Activated CD4-positive, alpha-beta T cell treated with anti-CD3 and anti-CD28 coated beads for 24 hours (primary cell): ENCODE measurements at places on chromosomes 5 and 9.

DNA sequence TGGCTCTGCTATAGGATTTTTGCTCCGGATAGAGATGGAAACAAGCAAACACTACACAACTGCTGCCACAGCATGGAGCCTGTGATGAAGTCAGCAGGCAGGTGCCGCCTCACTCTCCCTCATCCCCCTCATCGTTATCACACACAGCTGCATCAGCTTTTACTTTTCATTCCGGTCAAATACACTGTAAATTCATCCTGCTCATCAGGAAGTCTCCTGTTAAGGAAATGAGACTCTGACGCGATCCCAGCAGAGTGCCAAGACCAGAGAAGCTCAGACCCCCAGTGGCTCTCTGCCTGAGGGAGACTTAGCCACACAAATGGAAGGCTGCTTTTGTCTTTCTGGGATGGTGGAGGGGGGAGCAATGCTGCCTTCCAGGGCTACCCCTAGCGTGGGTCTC lies 270.2 kb downstream of the ELAVL2 start:
- no peak for DNase-seq

DNA sequence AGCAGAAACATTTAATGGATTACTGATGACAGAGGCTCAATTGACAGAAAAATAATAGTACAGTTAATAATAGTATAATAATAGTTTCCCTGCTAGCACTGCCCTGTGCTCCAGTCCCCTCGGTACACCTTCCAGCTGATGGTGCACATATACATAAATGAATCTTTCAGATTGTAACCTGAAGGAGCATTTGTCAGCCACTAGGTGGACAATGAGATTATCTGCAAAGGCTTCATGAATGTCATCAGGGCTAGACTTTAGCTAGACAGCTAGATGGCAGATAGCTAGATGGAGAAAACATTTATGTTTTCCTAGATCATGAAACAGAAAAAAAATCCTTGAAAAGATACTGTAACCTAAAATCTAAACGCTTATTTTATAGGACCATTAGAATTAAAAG lies 304.4 kb upstream of the SMC2 start:
- DNase-seq = no peak

DNA sequence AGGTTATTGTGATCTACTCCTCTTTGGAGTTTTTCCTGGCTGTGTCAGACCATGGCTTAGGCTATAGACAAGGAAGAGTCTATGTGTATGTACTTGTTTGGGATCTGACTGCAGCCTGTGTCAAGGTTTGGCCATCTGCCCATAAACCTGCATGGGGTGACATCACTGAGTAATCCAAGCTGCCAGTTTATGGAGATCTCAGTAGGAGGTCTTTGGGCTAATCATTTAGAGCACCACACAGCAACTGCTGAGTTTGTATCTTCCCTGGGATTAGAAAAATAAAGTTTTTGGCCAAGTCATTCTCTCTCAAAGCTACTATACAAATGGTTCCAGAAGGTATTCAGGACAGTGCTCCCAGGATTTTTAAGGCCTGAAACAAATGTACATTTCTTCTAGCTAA lies 65.5 kb upstream of the HSPB3 start:
- no peak for DNase-seq

GRCh38 chr5:513216-514100 lies 10.8 kb downstream of the SLC9A3 start:
- DNase-seq = no peak

GRCh38 chr5:86880785-86881492 lies 263.2 kb downstream of the COX7C start:
- DNase-seq = no peak

DNA sequence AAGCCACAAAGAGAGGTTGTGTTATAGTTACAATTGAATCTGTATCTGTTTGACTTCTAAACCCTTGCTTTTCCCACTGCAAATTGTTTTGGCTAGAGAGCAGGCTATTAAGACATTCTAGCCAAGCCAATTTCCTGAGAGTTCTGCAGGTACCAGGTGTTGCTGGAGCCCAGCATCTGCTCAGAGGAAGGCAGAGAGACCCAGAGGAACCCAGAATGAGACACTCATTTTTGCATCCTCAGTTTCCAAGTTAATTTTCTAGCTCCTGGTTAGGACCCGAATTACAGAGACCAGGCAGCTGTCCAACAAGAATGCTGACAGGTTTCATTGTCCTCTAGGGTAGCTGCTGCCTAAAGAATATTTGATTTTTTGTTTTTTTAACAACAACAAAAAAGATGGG lies 266.2 kb downstream of the TRIM32 start:
- DNase-seq = no peak

- DNase-seq = no peak
Observed at GRCh38 chr5:106171132-106171531, 1499.6 kb downstream of the EFNA5 start.

DNA sequence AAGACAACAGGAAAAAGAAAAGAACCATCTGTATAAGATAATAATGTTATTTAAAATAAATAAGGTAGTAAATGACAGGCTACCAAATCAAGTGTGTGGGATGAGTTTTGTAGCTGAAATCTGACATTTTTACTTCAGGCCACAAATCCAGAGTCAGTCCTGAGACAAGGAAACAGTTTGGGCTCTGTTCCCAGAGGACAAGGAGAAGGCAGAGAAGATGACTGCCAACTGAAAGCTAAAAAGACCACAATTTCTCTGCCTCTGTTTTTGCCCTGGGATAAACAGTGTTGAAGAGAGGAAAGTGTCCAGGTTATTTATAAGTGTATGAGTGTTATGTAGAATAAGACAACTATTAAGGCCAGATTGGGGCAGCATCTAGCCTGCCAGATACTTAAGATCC lies 180.5 kb downstream of the NFIB start:
- no peak for DNase-seq

- no peak for DNase-seq
Observed at GRCh38 chr9:74940600-74940999, 12.1 kb downstream of the C9orf40 start.

DNA sequence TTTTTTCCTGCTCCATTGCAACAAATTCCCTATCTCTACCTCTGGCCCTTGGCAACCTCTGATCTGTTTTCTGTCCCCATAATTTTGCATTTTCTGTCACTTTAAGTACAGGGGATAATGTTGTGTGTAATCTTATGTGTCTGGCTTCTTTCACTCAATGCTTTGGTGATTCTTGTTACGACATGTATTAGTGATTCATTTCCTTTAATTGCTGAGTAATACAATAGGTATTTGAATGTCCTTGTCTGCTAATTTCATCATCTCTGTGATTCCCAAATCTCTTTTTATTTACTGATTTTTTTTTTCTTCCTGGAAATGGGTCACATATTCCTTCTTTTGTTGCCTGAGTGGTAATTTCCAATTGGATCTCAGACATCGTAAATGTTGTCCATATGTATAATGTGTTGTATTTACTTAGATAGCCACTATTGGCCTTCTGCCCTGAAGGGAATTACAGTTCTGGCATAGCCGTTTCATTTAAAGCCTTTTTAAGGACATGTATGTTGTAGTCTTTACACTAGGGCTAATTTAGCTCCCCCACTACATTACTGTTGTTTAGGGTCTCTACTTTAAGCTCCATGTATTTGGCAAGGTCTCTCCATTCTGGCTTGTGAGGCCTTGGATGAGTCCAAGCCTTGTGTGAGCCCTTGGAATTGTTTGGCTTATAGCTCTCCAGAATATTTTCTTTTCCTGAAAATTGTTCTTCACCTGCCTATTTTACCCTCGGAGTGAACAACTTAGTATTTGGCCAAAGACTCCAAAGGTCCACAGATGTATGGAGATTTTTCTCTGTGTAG lies 683.8 kb downstream of the LRRC70 start:
- DNase-seq = no peak

DNA sequence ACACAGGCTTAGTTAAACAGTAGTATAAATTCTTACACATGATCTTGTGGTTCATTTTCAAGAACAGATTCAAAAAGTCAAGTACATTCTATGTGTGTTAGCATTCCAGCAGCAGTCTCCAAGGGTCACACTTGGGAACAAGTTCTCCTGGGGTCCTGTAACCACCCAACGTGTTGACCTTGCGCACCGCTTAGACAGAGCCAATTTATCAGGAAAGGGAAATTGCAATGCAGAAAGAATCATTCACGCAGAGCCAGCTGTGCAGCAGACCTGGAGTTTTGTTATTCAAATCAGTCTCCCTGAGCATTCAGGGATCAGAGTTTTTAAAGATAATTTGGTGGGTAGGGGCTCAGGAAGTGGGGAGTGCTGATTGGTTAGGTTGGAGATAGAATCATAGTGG lies 8.5 kb upstream of the RXFP3 start:
- no peak for DNase-seq

DNA sequence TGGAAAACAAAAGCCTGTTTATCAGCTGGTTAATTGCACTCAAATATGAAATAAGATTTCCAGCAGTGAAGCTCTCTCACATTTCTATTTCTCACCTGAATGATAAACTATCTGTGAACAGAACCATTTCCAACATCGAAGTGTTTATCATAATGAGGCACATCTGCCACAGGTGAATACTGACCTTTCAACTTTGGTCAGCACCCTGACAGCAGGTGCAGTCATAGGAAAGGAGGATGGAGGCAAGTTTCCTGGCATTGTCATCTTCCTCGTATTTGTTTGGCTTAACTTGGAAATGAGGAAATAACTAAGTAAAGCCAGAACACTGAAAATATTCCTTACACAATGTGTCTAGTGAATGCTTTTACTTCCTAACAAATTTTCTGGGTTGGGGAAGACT lies 716.4 kb downstream of the NR2F1-AS1 start:
- DNase-seq = no peak
